Aorta (tissue), 5 donors: ENCODE measurements at places on chromosomes 6 and 20.
A peak's percentile ranks its signal among the peaks of the same experiment; 100 is the strongest.

- no peak for DNase-seq
These were observed 8.9 kb downstream of the CAPN11 start for GRCh38 chr6:44167567-44167966.

- peak; percentile 47 for DNase-seq
These were observed 983 bp upstream of the KCNQ5 start for GRCh38 chr6:72620871-72621290.

DNA sequence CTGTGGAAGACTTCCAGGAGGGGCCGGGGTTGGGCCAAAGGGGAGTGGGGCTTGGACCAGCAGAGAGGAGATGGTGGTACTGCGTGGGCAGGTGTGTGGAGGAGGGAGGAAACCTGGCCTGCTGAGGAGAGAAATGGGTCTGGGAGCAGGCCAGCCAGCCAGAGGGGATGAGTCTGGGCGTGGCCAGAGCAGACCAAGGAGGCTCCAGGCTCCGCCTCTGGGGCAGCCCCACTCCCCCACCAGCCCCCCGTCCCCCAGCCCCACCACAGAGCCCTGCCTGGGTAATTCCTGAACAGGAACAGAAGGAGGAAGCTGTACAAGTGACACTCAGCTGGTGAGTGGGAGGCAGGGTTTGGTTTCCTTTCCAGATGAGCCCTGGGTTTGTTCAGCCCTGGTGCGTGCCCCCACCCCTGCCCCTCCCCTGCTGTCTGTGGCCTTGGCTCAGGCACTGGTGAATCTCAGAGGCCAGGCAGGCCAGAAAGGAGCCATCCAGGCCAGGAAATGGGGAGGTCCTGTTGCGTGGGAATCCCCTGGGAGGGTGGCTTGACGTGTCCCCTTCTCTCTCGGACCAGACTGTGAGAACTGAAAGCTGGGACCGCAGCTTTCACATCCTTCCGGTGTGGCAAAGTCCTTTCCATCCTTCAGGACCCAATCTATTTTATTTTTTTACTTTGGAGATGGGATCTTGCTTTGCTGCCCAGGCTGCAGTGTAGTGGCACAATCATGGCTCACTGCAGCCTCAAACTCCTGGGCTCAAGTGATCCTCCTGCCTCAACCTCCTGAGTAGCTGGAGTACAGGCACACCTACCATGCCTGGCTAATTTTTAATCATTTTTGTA is 9.4 kb upstream of the SRC start:
- DNase-seq, result peak; percentile 75

- DNase-seq, result no peak
These were observed 357 bp downstream of the PCSK2 start for GRCh38 chr20:17227219-17227575.

DNA sequence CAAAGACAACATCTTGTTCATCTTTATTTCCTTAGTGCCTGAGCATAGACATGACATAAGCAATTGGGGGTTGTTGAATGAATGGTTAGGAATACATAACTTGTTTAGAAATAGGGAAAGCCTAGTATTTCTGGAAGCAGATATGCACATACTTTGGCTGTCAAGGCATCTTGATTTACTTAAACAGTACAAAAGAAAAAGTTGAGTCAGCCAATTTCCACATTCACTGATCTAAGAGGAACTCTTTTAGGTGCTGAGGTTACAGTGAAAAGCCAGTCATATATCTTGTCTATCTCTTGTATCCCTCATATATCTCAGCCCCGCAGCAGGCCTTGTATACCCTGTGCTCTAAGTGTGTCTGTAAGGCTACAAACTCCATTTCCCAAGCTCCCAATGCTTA is 11.6 kb downstream of the ZKSCAN4 start:
- DNase-seq, result no peak

GRCh38 chr20:60132162-60132826 is 174.1 kb downstream of the CDH26 start:
- no peak for DNase-seq

GRCh38 chr6:33313105-33313708 is 671 bp downstream of the TAPBP start:
- DNase-seq, result no peak

DNA sequence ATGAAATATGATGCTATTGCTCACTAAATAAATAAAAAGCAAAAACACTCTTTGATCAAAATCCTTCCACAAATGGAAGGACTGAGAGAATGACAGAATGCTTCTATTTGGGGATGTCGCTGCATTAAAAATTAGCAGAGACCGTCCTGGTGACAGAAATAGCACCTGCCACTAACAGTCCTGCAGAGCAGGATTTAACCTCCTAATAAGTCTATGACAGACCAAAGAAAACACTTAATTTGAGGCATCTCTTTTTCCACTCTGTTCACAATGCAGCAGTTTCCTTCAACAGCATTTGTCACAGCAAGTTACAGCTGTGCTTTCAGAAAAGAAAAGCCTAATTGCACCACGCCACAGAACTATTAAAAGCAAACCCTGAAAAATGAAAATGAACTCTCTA is 140.6 kb upstream of the BEND6 start:
- DNase-seq, result no peak

DNA sequence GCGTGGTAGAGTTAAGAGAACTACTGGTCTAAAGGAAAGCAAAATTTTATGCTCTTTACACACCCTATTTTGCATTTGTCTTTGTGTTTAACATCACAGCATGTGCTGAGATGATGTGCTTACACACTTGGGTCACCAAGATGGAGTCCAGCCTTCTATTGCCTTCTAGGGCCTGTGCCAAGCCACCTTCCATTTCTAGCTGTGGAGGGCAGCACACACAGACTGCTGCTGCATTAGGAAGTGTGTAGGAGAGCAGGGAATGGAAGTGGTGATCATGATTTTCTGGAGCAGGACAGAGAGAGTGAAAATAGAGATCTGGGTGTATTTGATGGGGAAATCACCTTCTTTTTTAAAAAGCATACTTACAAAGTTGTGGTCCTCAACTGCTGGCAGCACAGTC is 191.6 kb downstream of the SOX4 start:
- DNase-seq, result no peak

- no peak for DNase-seq
These were observed 56.1 kb downstream of the KCNB1 start for GRCh38 chr20:49426395-49426794.

DNA sequence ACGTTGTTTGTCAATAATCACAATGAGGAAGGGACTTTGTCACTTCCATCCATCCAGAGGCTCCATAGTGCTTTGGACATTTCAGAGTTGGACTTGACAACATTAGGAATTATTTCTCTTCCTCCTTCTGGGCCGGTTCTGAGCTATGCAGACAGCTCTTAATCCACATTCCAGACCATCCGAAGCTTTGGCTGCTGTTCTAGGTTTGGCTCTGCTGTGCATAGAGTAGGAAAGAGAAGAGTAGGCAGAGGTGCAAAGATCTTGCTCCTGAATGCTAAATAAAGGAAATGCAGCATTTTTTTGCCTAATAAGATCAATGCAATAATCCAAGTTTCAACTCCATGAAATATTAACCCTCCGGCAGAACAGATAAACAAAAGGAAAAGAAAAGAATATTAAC is 251.8 kb upstream of the PRND start:
- no peak for DNase-seq

DNA sequence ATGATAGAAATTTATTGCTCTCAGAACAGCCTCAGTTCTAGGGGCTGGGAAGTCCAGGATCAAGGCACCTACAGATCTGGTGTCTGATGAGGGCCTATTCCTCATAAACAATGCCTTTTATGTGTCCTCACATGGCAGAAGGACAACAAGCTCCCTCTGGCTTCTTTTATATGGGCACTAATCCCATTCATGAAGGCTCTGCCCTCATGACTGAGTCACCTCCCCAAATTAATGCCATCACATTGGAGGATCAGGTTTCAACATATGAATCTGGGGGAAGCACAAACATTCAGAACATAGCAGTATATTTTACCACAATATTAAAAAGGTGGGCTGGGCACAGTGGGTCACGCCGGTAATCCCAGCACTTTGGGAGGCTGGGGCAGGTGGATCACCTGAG is 58.5 kb upstream of the CCN6 start:
- no peak for DNase-seq

- no peak for DNase-seq
These were observed 226.8 kb downstream of the UST start for GRCh38 chr6:148973538-148974208.

DNA sequence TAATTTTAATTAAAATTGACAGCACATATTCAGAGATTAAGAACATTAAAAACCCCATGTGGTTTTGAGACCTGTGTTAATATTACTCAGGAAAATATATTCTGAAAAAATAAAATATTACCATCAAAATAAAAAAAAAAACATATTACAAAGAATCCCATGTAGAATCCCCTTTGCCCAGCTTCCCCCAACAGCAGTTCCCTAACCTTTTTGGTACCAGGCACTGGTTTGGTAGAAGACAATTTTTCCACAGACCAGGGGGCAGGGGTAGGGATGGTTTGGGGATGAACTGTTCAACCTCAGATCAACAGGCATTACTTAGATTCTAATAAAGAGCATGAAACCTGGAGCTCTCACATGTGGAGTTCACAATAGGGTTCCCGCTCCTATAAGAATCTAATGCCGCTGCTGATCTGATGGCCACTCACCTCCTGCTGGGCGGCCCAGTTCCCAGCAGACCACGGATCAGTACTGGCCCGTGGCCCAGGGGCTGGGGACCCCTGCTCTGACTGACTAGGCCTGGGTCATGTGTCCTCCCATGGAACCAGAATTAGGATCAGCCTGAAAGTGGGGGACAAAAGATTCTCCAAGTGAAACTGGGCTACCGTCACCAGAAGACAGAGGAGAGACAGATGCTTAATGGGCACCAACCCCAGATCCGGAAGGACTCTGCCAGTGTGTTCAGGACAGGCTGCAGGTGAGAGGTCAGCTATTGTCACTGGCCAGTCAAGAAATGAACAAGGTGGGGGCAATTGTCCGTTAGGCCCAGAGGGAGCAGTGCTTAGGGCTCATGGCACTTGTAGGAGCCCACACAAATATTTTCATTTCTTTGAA is 235.5 kb downstream of the PREX1 start:
- DNase-seq, result peak; percentile 35

DNA sequence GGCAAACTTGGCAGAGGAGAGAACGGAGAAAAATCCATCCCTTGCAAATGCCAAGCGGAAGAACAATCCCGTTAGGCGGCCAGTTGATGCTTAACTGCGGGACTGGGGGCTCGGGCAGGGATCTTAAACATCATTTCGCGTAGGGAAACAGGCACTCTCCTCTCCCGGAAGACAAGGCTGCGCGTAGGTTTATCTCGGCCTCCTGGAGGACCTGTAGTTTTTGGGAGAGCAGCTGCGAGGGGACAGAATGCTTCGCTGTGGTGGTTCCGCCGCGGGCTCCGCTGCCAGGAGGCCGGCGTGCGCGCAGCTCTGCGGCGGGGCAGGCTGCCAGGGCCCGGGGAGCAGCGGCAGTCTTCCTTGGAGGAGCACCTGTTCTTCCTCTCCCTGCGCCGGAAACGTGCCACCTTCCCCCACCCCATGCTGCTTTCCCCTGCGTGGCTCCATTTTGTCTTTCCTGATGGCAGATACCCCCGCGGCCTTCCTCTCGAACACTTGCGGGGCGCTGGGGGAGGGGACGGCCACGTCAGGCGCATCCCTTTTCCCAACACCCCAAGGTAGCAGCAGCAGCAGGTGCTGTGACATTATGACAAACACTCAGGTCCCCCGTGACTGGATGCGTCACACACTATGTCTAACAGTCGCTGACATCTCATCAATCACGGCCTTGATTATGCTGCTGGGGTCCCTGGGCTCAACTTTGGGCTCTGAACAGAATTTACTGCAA is 230.7 kb upstream of the BTBD3 start:
- no peak for DNase-seq

- DNase-seq, result no peak
These were observed 15.1 kb upstream of the HCK start for GRCh38 chr20:32036716-32037485.

GRCh38 chr20:45410887-45411286 is 2.8 kb downstream of the DBNDD2 start:
- DNase-seq, result no peak

DNA sequence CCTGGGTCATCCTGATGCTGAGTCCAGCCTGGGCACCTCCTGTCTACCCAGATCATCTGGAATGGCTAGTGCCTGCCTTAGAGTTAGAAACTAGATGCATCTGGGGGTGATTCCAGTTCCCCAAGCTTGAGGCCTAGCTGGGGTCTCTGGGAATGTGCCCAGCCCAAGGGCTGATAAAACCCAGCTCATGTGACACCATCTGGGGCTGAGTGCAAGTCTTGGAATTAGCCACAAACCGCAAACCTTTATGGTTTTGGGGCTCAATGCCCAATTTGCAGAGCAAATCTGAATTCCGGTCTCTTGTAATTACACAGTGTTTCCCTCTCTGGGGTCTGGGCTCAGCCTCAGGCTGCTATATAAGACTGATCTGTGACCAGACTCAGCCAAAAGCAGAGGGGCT is at the start of gene BPIFB4:
BPIFB4 (plus strand) TSS at position 385 of the 400 bp plus-strand sequence. CDS start 1,884 bp downstream, outside the sequence.
- DNase-seq, result no peak

GRCh38 chr6:12335717-12336116 is 45.6 kb downstream of the EDN1 start:
- no peak for DNase-seq

DNA sequence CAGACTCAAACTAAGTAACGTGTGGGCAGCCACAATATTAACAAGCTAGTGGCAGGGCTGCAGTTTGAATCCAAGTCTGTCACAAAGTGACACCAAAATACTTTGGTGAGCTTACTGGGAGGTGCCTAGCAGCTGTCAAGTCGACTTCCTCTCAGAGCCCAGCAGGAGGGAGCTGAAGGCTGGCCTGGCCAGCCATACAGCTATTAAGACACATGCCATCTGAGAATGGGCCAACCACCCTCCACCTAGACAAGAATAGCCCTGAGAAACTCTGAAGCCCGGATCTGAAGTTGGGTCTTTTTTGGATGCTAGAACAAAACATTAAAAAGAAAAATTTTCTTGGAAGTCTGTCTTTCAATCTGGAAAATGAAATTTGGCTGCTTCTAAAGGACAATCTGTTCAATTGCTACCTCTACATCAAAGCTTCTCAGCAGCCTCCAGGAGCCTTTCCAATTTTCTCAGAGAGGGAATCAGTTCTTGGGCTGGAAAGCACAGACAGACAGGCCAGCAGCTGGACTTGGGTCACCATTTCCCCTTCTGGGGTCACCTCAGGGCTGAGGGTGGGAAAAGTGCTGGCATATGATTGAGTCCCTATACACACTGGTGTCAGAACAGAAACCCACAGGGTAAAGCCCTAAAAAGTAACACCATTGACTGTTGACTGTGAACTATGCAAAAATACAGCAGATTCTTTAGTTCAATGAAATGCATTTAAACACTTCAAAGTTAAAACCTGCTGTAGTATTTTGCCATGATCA is 42.9 kb downstream of the UQCC1 start:
- DNase-seq, result no peak

GRCh38 chr6:40623932-40624331 is 36.8 kb upstream of the LRFN2 start:
- no peak for DNase-seq

- peak; percentile 63 for DNase-seq
These were observed 149.9 kb upstream of the PTPN1 start for GRCh38 chr20:50360218-50360672.

DNA sequence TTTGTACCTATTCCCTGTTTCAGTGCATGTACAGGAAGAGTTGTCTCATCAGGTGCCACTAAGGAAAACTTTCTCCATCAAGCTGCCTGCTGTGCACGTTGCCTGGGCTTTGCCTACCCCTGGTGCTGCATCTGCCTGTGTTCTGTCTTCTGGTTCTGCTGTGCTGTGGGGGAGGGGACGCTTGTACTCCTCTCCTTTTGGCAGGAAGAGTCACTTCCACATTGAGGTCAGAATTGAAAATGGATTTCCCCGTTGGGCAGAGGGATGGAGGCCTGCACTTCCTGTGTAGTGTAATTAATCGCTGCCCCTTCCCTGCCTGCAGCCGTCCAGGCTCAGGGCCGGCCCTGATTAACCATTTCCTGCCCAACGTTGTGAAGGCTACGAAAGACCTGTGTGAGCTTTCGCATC is 153.3 kb downstream of the SCML4 start:
- peak; percentile 83 for DNase-seq

- DNase-seq, result peak; percentile 26
These were observed 34.5 kb downstream of the NTSR1 start for GRCh38 chr20:62742979-62743776.
